Foreskin keratinocyte (primary cell): ENCODE measurements at places on chromosomes 4 and X. TPM values are rescaled to one million over a fixed set of nuclear protein-coding genes. Genes with fewer than 3 reads are reported as not detected.

The MAGEA12 gene
- total RNA-seq = not detected in 2 replicates

The RAB28 gene
- total RNA-seq = 16.9 and 17.5 TPM in 2 replicates

The PRSS12 gene
- 19.4 and 22.8 TPM in 2 replicates for total RNA-seq

The RXFP1 gene
- total RNA-seq = not detected in 2 replicates

The SPOCK3 gene
- not detected in 2 replicates for total RNA-seq

The ZNF518B gene
- 25.1 and 27.0 TPM in 2 replicates for total RNA-seq
